ENCODE measurements at places on chromosomes 7 and 10. TPM values are rescaled to one million over a fixed set of nuclear protein-coding genes. Genes with fewer than 3 reads are reported as not detected.

- H3K4me3 ChIP-seq, result no peak overlapping the region
- no peak overlapping the region for H3K27ac ChIP-seq
- H3K4me1 ChIP-seq, result no peaks in the 10 kb centered on the region
- no peak for DNase-seq
- H3K27me3 ChIP-seq, result no peaks in the 10 kb centered on the region
- no peaks in the 10 kb centered on the region for H3K36me3 ChIP-seq
These were observed 58.6 kb upstream of the BAIAP2L1 start for GRCh38 chr7:98459529-98459928.

- H3K27me3 ChIP-seq, result no peaks in the 10 kb centered on the region
- no peak overlapping the region for H3K4me3 ChIP-seq
- H3K27ac ChIP-seq, result no peak overlapping the region
- no peaks in the 10 kb centered on the region for H3K4me1 ChIP-seq
- DNase-seq, result no peak
These were observed 126.7 kb downstream of the TNS3 start for GRCh38 chr7:47454974-47455871.

GRCh38 chr7:18018296-18019215 lies 9.1 kb downstream of the PRPS1L1 start:
- H3K36me3 ChIP-seq, result no peaks in the 10 kb centered on the region
- no peaks in the 10 kb centered on the region for H3K4me1 ChIP-seq
- H3K27ac ChIP-seq, result no peak overlapping the region
- no peak for DNase-seq
- H3K27me3 ChIP-seq, result no peaks in the 10 kb centered on the region

BAIAP2L1 gene
- total RNA-seq, result not detected

GNG11 gene
- 4.0 TPM for total RNA-seq

RAMP3 gene
- total RNA-seq, result not detected

GRCh38 chr7:103569621-103570305 lies 123.8 kb upstream of the SLC26A5 start:
- H3K4me3 ChIP-seq, result no peak overlapping the region
- no peak for DNase-seq
- no peak overlapping the region for H3K27ac ChIP-seq
- H3K36me3 ChIP-seq, result no peaks in the 10 kb centered on the region
- no peaks in the 10 kb centered on the region for H3K4me1 ChIP-seq

DNA sequence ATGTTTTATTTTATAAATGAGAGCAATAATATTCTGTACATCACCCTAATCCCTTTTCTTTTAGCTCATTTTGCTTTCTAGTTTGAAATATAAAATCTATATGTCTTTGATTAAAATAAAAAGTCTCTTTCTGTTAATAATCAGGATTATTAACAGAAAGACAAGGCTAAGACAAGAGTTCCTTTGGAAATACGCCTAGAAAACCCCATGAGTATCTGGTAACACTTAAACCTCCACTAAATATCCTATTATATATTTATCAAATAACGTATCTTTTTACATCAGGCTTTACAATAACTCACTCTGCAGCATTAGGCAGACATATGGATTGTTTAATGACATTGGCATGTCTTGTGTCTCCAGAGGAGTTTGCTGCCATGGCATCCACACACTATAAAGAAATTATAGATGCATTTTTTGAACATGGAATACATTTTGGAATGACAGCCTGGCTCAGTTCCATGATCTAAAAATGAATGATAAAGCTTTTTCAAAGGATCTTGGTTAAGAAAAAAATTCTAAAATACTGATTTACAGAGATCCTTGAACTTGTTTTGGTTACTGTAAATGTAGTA lies 98.7 kb downstream of the TMEM26 start:
- H3K36me3 ChIP-seq, result no peaks in the 10 kb centered on the region
- no peak overlapping the region for H3K27ac ChIP-seq
- no peak overlapping the region for H3K4me3 ChIP-seq
- H3K4me1 ChIP-seq, result no peaks in the 10 kb centered on the region

GRCh38 chr10:21803374-21803773 lies 200.2 kb downstream of the DNAJC1 start:
- DNase-seq, result no peak
- H3K4me1 ChIP-seq, result peaks cover under 1% of the 10 kb centered on the region
- H3K4me3 ChIP-seq, result no peak overlapping the region
- peaks cover 4% of the 10 kb centered on the region for H3K36me3 ChIP-seq
- H3K27me3 ChIP-seq, result no peaks in the 10 kb centered on the region

FRMD4A gene
- total RNA-seq, result 0.38 TPM

- H3K4me1 ChIP-seq, result no peaks in the 10 kb centered on the region
- no peak overlapping the region for H3K27ac ChIP-seq
- H3K27me3 ChIP-seq, result peaks cover 4% of the 10 kb centered on the region
- H3K36me3 ChIP-seq, result no peaks in the 10 kb centered on the region
- H3K4me3 ChIP-seq, result no peak overlapping the region
These were observed 266.5 kb upstream of the YAE1 start for GRCh38 chr7:39299695-39300094.

TMEM229A gene
- not detected for total RNA-seq

DNA sequence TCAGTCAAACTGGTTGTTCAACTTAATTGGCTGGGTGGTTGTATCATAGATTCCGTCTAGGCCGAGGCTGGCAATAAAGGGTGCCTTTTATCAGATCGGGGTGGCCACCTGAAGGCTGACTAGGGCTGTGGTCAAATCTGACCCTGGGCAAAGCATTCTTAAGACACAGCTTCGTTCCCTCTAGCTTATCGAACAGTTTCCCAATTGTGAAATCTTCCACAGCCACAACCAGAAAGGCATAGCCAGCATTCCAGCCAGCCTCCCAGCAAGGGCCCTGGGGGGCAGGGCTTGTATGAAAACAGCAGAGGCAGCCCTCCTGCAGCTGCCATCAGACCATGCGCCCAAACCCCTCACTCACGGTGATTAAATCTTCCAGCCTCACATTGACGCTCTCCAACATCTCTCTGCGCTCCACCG lies 42.5 kb upstream of the TMEM213 start:
- no peaks in the 10 kb centered on the region for H3K27me3 ChIP-seq
- peaks cover 27% of the 10 kb centered on the region for H3K4me1 ChIP-seq

ANK3 gene
- total RNA-seq, result 4.4 TPM

Data from natural killer cell (primary cell).